Mammary epithelial cell (primary cell): ENCODE measurements at places on chromosomes 5 and 9. TPM values are rescaled to one million over a fixed set of nuclear protein-coding genes. Genes with fewer than 3 reads are reported as not detected.

GRCh38 chr9:91536211-91536691 is 112.6 kb upstream of the NFIL3 start:
- DNase-seq = peak; percentile 85

- DNase-seq = peak; percentile 95
Observed at GRCh38 chr9:91150998-91151717, 210.6 kb downstream of the AUH start.

DNA sequence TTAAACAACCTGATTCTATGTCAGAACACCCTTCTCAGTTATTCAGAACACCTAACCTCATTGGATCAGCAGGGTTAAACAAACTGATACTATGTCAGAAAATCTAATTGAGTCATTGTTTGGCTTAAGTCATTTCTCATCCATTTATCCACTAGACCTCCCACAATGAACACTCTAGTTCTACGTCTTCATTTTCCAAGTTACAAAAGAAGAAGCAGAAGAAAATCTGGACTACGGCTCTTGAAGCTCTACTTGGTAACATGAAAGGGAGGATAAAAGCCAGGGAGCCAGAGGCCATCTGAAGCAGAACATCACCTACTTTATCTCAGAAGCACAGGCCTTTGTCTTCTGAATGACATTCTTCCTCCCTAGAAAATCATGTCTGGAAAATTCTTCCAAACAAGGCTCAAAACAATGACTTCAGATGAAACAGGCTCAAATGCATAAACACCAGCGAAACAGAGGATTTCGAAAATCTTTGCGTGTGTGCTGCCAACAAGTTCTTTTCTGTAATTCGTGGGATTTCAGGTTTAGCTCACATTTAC is 35.4 kb upstream of the TGFBI start:
- DNase-seq = no peak

EXOSC2 gene
- polyA plus RNA-seq = 41.6 TPM

FIBCD1 gene
- 1.8 TPM for polyA plus RNA-seq

- DNase-seq = peak; percentile 57
Observed at GRCh38 chr5:146878476-146879172, at the start of gene PPP2R2B. TSS of gene PPP2R2B (minus strand) at chr5:146878757.

GRCh38 chr5:176776141-176776865 is 34.1 kb upstream of the UNC5A start:
- DNase-seq = no peak

DNA sequence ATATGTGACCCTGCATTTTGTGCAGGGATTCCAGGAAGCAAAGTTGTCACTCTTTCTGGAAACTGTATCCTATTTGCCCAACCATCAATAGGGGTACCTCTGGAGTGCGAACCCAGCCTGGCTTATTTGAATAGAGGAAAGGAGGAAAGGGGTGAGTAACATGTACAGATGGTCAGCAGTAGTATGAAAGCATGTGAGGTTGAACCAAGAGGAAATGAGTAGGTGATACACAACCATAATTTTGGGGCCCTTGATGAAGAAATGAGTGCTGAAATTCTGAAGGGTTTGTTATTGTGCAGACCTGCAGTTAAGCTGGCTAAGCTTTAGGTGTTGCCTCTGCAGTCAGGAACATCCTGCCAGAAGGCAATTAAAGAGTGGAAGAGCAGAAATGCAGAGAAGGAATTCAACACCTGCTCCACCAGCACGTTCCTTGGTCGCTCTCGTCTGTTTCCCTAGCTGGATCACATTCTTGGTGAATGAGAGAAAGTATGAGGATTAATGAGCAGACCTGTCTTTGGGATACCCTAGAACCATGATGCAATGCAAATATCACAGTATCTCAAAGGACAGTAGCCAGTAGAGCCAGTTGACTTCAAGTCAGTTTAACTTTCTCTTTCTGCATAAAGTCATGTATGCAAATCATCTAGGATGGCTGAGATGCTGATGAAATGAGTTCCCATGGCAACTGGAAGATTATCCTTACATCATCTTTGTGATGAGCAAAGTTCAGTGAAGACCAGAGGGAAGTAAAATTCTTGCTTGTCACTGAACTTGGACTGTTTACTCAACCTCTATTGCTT is 13.2 kb upstream of the IL12B start:
- DNase-seq = no peak

CBY3 gene
- polyA plus RNA-seq = not detected

GRCh38 chr5:109532773-109533364 is 123.1 kb upstream of the PJA2 start:
- no peak for DNase-seq

SGCD gene
- not detected for polyA plus RNA-seq

GRCh38 chr5:176651472-176651980 is 4.2 kb downstream of the TSPAN17 start:
- DNase-seq = no peak

DNA sequence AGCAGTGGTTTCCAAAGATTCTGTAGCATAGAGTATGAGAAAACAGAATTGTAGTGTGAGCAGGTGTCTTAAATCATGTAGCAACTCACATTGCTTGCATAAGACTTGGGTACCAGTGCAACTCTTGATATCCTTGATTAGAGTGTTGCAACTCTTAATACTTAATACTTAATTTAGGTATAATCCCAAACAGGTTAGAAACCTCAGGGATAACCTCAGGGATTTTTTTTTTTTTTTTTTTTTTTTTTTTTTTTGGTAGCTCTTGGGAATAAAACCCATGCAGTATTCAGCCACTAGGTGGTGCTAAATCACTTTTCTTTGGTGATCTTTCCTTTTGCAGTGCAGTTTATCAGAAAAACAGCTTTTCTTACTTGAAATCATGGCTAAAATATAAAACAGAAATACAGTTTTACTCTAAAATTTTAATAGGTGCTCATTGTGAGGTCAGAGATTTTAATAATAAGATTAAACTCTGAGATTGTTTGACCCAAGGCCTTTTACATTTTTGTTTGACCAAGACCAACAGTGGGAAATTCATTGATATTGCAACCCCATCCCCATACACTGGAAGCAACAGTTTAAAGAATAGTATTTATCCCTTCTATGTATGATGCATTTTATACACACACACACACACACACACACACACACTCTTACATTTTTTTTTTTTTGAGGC is 55.3 kb downstream of the ERAP1 start:
- peak; percentile 12 for DNase-seq

SLC6A19 gene
- not detected for polyA plus RNA-seq

DNA sequence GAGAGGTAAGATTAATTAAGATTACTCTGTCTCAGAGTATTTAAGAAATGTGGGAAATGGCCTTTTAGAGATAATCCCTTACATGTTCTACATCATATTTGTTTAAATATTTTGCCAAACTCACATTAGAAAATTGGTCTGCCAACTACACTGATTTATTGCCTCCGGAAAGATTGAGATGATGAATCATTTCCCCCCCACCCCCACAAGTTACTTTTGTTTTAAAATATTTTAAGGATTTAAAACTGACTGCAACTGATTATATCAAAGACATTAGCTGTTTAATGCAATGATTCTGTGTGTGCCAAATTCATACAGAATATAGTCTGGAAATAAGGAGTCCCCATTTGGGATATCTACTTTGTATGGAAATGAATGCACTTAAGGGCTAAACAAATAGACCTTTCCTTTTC is 674.4 kb downstream of the PRR16 start:
- DNase-seq = no peak

DNA sequence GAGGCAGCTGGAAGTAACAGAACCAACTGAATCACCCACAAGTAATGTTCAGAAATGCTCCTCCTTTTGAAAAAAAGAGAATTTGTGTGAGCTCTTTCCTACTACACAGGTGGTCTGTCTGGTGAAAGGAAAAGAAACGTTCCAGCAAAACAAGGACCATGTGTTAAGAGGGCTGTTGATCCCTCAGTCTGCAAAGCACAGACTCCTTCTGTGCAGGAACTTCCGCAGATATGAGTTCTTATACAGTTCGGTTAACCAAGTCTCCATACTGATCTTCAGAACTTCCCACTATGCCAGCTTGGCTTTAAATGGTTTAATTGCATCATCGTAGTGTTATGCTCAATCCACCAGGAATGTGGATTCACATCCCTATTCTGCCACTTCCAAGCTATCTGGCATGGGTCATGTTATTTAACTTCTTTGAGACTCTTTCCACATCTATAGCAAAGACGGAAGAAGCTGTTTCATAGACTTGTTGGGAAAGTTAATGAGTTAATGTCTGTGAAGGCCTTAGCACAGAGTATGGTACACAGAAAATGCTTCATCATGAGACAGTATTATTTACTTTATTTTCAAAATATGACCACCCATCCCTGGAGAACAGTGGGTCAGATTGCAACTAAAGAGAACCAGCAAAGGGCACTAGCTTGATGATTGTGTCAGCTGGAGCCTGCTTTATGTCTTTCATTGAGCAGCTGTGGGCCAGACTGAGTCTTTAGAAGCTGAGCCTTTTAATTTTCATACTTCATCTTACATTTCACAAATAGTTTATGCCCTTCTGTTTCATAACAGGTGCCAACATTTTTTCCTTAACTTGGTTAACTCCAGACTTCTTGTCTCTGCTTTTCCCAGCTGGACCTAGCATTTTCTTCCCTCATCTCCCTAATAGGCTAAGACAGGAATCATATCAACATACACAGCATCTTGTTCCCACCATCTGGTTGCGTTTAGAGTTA is 89.9 kb downstream of the MAMDC2 start:
- no peak for DNase-seq

DNA sequence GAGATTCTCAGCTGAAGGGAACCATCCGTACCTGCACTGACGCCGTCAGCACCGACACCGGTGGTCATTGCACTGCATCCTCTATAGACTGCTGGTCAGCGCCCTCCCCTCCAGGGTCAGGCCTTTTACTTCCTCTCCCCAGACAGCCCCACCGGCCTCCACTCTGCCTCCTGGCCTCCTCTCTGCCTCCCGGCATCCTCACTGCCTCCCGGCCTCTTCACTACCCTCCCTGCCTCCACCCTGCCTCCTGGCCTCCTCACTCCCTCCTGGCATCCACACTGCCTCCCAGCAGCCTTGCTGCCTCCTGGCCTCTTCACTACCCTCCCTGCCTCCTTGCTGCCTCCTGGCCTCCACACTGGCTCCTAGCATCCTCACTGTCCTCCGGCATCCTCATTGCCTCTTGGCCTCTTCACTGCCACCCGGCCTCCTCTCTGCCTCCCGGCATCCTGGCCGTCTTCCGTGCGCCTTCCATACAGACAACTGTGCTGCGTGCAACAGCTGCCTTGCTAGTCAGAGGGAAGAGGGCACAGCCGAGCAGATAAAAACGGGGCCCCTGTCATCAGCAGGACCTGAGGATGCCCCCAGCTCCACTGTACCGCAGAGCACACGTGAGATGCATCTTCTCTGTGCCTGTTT is 62.0 kb downstream of the VAV2 start:
- DNase-seq = no peak

DNA sequence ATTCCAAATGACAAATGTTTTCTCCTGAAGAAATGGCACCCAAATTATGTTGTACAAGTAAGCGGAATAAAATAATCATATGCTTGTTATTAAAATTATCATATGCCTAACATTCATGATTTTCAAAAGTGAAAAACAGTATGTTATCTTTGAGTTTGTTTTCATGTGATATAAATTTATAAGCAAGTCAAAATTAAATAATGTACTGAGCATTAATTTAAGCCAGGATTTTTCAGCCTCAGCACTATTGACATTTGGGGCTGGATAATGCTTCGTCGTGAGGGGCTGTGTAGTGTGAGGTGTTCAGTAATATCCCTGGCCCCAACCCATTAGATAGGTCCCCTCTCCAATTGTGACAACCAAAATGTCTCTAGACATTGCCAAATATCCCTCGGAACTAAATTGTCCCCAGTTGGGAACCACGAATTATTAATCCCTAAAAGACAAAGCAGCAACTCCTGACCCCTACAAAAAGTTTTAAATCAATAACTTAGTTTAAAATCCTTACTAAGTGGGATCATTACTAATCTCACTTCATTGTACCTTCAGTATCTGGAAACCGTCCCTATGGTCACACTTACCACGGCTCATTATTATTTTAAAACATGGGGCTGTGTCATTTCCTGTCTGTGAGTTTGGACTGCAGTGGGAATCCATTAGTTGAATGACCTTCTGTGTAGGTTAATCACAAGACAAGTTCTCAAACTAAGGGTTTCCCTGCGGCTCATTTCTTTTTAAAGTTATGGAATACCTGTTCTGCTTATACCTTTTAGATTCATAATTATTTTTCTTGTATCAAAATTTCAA is 1.3 kb upstream of the NNT start:
- peak; percentile 30 for DNase-seq

KIAA1958 gene
- polyA plus RNA-seq = 0.99 TPM

DNA sequence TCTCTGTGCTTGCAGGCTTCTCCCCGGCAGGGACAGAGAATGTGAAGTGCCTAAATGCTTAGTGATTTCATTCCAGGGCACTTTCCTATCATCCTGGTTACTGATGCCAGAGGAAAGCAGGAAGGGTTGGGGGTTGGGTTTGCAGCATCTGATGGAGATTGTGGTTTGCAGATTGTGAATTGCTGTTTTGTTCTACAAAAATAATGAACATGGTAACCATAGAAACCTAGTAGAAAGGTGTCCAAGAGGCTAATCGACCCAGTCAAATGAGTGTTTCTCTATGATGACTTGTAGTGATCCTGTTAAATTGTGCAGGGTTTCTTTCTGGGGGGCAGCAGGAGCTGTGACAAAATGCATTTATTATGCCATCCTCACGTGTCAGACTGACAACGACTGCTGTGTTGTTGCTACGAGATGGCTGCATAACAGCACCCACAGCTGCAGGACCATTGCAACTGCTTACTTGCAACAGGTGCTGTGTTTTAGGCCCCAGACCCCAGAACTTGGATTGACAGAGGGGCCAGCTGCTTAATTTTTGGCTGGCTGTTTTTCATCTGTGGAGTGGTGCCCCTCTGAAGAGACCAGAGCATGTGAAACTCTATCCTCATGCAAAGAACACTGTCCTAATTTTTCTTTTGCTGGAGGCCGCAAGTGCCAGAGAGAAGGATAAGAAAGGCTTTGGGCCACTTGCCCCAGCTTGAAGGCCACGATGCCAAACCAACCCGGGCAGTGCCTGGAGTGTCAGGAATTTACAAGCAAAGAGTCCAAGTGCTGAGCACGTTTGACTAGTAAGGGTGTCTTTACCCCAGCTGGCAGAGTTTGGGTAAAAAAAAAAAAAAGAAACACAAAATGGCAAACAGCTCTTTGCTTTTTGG is 397.8 kb downstream of the GADD45G start:
- no peak for DNase-seq

DNA sequence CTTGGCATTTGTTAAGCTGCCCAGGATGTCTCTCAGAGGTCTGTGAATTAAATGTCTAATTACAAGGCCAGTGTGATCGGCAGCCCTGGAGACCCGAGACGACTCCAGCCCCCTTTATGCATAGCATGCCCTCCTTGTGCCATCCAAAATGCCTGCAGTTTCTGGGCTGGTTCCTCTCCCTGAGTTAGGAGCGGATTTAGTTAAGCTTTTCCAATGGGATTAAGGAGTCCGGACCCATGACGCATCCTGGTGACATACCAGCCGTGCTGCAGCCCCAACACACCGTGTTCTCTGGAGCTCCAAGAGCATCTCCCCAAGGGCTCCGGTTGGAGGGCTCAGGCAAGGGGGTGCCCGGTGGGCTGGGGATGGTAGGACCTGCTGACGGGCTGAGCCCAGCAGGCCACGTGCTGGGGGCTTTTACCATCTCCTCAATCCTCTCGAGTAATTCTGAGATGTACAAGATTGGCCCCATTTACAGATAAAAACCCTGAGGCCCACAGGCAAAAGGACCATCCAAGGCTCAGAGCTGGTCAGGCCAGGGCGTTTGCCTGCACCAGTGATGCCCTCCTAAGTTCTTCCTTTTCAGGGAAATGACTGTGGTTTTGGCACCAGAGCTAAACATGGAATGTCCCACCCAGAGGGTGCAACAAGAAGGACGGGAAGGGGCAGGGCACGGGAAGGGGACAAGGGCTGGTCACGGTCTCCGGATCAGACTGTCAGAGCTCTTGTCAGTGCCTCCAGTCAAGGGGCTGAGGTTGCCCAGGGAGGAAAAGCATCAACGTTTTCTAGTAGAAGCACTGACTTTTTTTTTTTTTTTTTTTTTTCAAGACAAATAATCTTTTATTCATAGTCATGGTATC is 82.6 kb upstream of the PHYKPL start:
- no peak for DNase-seq

MEIKIN gene
- polyA plus RNA-seq = not detected
